ENCODE measurements at places on chromosomes 7 and 10.
A peak's percentile ranks its signal among the peaks of the same experiment; 100 is the strongest.

DNA sequence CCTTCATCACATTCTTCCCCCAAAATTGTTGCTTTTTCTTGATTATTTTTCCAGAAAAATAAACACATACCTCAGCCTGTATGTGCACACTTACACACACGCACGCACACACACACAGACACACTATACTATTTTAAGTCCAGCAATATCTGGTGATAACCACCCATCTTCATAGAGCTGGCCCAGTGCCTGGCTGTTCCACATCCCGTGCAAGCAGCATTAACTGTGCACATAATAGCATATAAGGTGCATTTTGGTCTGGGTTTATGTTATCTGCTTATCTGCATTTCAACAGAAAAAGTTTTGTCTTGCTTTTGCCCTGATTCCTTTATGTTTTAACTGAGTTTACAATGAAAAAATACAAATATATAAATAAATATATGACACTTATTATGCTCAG lies 143.1 kb upstream of the KLF6 start:
- no peak for DNase-seq

DNA sequence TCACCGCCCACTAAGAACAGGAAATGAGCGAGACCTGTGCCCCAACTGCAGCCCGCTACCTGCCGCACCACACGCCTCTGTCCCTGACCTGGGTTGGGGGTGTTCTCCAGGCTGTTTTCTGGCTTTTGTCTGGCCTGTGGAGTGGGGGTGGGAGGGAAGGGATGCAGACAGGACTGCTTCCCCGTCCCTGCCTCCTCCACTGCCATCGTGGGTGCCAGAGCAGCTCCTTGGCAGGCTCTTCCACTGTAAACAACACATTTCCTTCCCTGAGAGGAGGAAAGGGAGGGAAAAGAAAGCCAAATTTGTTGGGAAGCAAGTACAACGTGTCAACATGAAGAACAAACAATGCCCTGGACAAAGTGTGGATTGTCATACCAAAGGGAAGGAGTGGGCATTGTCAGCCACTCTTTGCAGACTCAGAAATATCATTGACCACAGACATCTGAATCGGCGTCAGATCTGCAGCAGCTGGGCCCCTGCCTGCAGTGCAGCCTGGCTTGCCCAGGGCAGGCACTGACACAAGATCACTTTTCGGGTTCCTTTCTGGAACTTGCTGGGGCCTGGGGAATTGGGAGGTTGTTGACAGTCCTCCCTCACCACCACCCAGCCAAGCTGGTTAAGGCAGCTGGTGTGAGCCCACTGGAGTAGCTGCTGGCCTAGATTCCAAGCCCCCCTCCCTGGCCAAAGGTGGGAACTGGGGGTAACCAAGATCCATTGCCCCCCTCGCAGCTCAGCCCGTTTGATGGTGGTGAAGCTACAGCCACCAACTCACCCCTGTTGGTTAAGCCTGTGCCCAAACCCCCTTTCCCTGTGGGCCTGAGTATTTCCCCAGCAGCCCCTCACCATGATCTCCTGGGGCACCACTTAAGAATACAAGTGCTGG lies 22.6 kb upstream of the TRIM8 start:
- no peak for DNase-seq

GRCh38 chr10:123301077-123301857 lies 147.1 kb downstream of the BUB3 start:
- peak; percentile 66 for DNase-seq

DNA sequence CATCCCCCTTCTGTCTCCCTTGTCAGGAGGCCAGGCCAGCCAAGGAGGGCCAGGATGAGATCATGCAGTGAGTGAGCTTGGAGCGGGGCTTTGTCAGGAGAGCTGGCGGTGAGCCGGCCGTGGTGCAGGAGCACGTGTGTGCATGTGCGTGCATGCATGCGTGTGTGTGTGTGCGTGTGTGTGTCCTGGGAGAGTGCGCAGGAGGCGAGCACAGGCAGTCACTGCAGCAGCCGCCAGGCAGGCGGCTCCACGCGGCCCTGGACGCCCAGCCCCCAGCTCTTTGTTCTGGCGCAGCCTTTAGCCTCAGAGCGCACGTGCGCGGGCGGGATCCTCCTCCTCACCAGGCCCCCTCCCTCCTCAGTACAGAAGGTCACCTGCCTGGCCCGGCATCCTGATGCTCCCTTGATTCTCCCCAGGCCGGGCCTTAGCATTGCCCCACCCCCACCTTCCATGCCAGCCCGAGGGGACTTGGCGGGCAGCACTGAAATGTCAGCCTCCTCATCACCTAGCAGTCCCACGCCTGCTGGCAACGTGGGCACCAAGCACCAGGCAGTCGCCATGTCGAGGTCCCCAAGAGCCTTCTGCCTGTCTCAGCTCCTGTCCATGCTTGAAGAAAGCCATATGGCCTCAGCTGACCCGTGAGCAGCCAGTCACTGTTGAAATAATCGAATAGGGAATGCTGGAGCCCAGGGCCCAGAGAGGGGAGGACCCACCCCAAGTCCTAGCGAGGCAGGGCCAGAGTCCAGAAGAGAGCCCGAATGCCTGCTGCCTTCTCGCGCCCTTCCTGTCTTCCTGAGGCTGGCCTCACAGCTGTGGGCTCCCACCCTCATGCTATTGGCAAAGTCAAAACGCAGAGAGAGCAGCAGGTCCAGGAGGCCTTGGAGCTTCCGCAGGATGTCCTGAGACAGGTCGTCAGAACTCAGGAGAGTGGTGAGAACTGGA lies 125.9 kb upstream of the PPIF start:
- peak; percentile 94 for DNase-seq

GRCh38 chr10:56370217-56371113 lies 9.4 kb upstream of the ZWINT start:
- DNase-seq, result no peak

DNA sequence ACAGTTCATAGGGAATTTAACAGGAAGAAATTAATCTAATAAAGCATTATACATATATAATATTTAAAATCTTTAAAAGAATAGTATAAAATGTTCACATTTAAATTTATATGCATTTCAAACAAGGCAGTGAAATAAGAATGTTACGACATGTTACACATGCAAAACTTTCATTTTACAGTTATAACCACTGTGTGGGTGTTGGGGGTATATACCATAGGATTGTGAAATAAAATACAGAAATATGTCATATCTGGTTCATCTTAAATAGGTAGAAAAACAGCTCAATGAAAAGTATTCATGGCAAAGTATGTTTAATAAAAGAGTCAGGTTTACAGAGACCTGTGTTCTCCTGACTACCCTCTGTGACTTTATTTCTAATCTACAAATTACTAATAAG lies 45.6 kb downstream of the CHCHD3 start:
- DNase-seq, result no peak

DNA sequence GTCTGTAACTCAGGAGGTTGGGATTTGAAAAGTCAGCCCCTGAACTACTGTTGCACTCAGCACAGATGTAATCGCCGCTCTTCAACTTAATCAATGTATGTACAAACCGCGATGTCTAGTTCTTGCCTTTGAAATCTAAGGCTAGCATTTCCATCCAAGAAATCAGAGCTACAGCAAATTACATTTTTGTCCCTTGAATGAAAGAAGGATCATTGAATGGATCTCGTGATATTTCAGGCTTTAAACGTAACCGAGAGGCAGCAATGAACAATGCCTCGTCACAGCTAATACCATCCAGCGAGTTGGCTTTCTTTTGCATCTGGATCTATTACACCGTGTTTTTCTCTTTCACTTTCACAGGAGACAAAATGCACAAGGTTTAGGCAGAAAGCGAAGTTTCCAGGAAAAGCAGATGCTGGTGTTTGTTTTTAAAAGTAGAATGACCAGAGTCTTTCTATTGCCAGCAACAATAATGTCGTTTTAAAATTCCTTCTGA lies 5.5 kb downstream of the SKIDA1 start:
- peak; percentile 57 for DNase-seq

DNA sequence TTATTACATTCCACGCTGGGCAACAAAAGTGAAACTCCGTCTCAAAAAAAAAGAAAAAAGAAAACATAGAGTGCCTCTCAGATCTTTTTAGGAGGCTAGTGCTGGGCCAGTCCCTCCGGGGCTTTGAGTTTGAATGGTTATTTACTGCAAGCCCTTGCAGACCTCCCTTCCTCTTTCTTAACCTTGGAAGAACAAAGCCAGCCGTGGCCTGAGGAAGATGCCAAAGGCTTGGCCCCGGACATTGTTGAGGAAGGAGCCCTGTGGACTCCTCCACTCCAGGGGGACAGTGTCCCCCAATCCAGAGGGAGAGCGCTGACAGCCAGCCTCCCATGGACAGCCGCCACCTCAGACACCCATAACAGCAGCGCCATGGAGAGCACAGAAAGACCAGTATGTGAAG lies 5.0 kb downstream of the TSPAN33 start:
- DNase-seq, result no peak

DNA sequence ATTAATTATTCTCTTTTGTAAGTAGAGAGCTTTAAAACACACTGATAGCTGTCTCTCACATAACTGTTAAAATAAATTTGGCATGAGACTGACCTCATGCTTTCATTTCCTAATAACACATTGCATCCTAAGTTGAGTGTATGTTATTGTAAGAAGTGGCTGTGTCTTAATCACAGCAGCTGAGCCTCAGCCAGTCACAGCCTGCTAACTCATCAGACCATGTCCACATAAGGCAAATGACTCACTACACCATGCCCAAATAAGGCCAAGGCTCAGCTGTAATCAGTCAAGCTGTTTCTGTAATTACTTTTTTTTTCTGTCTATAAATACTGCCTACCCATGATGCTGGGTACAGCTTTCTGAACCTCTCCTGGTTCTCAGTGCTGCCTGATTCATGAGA lies 860.9 kb downstream of the XPNPEP1 start:
- DNase-seq, result no peak

GRCh38 chr10:690372-691161 lies 1.1 kb upstream of the DIP2C start:
- DNase-seq, result no peak

DNA sequence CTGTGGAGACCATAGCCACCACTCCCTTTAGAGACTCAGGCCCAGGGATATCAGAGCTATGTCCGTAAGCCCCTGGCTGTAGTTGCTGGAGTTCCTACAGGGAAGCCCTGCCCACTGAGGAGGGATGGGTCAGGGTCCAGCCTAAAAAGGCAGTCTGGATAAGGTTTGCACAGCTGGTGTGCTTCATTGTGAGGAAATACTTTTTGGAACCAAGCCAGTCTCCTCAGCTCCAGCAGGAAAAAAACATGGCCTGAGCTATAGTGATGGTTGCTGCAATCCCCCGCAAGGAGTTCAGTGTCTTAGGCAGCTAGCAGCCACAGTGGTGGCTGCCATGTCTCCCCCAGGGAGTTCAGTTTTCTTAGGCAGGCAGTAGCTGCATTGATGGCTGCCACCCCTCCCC lies 52.6 kb upstream of the CYP2C8 start:
- DNase-seq, result no peak

GRCh38 chr10:129413024-129413423 lies 54.0 kb upstream of the MGMT start:
- DNase-seq, result no peak

DNA sequence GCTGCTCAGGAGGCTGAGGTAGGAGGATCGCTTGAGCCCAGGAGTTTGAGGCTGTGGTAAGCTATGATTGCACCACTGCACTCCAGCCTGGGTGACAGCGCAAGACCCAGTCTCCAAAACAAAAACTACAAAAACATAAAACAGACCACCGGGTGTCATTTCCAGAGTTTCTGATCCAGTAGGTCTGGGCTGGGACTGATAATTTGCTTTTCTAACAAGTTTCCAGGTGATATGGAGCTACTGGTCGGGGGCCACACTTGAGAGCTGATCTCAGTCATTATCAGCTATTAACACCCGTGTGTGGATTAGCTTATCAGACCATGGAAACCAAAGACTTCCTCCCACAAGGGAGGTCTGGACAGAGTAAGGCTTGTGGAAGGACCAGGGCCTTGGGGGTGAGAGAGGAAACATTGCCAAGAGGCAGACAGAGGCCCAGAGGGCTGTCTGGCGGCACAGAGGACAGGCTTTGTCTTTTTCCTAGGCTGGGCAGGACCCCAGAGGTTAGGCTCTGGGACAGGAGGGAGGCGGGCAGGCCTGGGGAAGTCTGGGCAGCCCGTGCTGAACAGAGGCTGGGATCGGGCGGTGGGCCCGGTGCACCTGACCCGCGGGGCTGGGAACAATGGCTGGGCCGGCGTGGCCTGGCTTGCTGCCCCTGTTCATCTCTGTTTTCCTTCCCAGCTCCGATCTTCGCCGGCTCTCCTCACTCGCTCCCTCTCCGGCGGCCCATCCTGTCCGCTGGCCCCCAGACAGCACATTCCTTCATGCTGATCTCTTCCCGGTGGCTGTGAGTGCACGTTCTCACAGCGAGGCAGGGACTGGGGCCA lies 25.2 kb downstream of the TMEM270 start:
- peak; percentile 91 for DNase-seq

DNA sequence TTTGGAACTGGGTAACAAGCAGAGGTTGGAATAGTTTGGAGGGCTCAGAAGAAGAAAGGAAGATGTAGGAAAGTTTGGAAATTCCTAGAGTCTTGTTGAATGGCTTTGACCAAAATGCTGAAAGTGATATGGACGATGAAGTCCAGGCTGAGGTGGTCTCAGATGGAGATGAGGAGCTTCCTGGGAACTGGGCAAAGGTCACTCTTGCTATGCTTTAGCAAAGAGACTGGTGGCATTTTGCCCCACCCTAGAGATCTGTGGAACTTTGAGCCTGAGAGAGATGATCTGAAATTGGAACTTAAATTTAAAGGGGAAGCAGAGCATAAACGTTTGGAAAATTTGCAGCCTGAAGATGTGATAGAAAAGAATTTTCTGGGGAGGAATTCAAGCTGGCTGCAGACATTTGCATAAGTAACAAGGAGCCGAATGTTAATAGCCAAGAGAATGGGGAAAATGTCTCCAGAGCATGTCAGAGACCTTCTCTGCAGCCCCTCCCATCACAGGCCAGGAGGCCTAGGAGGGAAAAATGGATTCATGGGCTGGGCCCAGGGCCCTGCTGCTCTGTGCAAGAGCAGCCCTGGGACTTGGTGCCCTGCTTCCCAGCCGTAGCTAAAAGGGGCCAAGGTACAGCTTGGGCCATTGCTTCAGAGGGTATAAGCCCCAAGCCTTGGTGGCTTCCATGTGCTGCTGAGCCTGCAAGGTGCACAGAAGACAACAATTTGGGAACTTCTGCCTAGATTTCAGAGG lies 3.6 kb downstream of the PDSS1 start:
- DNase-seq, result no peak

GRCh38 chr7:138603549-138604318 lies 97.4 kb downstream of the SVOPL start:
- no peak for DNase-seq
